ENCODE measurements at places on chromosomes 2 and 18.
A peak's percentile ranks its signal among the peaks of the same experiment; 100 is the strongest.

- DNase-seq, result no peak
Measured at GRCh38 chr2:173982918-173983317, 17.7 kb upstream of the SP3 start.

DNA sequence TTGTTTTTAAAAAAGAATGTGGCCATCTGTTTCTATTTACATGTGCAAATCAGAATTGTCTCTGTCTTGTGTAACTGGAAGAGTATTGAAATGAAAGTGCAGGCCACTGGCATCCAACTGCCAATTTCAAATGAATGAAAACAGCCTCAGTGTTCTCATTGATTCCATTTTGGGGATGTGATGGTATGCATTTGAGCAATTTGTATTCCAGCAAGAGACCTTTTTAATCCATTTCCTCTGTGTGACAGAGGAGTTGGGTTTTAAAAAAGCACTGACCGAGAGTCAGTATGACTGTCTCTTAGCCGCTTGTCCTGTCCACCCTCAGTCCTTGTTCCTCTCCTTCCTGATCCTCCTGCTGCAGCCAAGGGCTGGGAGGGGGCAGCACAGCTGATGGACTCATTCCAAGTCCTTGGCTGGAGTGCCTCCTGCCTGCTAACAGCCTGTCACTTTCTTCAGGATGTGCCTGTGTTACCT, 50.0 kb downstream of the ASAP2 start:
- DNase-seq, result no peak

- DNase-seq, result no peak
Measured at GRCh38 chr2:231391981-231392380, 3.5 kb upstream of the B3GNT7 start.

- DNase-seq, result no peak
Measured at GRCh38 chr2:18998491-18998890, 359.9 kb downstream of the OSR1 start.

- no peak for DNase-seq
Measured at GRCh38 chr2:191200910-191201309, 44.3 kb upstream of the MYO1B start.

DNA sequence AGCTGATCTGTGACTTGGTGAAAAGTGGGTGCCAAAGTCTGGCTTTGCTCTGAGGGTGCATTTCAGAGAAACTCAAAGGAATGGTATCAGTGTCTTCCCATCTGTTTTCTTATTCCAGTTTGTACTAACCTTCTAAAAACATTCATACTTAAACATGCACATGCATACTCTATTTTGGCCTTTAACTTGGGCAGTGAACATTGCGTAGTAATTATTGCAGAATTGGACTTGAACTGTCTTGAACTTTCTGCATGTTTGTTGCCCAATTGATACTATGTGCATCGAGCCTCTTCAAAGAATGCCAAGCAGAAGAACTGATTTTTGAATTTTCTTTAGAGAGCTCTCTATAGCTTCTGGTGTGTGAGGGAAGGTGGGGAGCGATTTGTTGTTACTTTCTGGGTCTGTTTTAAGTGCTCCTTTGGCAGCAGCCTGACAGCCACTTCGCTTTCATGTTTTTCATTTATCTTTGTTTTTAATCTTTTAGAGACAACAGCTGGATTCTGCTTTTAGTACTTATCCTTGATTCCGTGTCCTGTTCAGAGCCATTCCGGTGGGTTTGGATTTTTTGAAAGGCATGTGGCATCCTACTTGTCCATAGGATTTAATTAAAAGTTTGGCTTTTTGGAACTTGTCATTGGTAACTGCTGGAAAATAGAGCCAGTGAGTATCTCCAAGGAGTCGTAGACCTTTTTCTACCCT, 159.2 kb downstream of the RAPGEF4 start:
- DNase-seq, result no peak

- DNase-seq, result no peak
Measured at GRCh38 chr2:98903767-98904485, 32.1 kb downstream of the CRACDL start.

DNA sequence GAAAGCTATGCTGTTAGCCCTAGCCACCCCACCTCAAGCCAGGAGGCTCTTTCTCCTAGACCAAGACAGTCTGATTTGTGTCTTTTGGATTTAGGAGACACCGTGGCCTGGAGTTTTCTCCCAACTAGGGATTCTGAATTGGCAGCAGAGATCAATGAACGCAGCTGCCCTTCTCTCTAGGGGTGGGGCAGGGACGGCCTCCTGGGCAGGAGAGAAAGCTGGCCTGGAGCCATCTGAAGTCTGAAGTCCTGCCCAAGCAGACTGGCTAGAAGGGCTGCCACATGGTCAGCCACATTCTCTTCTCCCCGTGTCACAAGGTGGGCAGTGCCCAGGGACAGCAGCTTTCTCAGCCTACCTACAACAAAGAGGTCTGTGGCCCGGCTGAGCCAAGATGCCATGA, 45.1 kb downstream of the PIEZO2 start:
- no peak for DNase-seq

DNA sequence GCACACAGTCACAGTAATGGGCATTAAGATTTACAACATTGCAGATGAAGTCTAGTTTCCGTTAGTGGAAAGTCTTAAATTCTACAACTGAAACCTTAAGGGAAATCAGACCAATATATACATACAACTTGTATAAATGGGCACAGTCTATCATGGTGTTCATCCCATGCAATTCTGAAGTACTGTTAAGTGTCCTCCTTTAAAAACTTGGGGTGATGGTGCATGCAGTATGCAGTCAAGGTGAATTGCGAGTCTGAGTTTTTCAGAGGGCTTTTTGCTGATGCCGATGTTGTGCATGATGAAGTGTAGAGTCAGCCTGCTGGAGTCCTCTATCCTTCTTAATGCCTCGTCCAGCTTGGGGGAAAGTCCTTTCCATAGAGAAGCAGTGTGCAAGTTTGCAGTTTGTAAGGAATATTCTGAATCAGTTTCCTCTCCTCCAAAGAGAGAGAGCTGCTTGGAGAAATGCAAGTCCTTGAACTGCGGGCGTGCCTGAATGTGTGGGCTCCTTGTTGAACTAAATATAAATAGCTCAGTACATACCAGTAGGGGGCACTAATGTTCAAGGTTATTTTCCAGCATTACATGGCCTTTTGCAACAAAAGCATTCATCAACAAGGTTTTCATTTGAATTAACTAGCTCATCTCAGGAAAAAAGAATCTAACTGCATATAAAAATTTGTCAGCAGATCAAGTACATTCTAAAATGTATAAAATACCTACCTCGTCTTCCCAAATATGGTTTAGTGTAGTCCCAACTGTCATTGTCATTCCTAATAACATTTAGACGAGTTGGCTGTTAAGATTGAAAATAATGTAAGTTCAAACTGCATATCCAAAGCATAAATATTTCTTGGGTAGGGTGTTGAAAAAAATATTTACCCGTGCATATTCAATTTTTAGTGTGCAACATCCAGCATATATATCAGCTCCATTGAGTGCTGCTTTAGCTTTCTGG, 21.3 kb downstream of the HNRNPLL start:
- DNase-seq, result peak; percentile 80

DNA sequence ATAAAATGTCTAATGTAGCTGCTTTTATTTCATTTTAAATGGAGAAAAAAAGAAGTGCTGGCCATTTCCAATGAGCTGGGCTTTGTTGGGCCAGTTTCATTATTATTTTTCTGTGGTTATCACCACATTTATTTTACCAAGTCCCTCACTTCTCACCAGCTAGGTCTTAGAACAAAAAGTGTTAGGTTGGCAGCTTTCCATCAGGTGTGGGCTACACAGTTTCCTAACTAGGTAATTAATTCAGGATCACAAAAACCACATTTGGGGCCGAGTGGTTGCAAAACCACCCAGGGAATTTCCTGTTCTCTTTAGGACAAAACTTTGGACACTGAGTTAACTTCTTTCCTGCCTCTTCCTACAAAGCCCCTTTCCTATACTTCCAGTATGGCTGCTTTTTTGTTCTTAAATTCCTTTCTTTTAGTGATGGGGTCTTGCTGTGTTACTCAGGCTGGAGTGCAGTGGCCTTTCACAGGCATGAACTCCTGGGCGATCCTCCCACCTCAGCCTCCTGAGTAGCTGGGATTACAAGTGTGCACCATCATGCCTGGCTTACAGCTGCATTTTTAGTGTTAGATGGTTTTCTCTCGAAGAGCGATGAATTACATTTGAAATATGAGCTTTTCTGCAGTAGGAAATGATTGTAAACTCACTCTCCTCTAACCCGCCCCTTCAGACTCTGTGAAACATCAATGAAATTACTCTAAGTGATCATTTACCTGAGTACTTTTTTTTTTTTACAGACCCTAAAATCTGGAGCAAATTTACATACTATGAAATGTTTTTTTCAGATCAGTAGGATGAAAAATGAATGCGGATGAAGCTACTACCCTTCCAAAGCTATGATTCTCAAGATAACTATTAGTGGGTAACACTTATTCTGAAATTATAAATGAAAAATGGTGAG, 2.6 kb upstream of the ZFP36L2 start:
- DNase-seq, result no peak

- DNase-seq, result no peak
Measured at GRCh38 chr18:52216666-52217065, 123.3 kb upstream of the DCC start.

GRCh38 chr2:67667054-67667908, 270.1 kb downstream of the ETAA1 start:
- DNase-seq, result no peak

GRCh38 chr18:63848159-63848558, 39.3 kb upstream of the SERPINB2 start:
- DNase-seq, result peak; percentile 60

DNA sequence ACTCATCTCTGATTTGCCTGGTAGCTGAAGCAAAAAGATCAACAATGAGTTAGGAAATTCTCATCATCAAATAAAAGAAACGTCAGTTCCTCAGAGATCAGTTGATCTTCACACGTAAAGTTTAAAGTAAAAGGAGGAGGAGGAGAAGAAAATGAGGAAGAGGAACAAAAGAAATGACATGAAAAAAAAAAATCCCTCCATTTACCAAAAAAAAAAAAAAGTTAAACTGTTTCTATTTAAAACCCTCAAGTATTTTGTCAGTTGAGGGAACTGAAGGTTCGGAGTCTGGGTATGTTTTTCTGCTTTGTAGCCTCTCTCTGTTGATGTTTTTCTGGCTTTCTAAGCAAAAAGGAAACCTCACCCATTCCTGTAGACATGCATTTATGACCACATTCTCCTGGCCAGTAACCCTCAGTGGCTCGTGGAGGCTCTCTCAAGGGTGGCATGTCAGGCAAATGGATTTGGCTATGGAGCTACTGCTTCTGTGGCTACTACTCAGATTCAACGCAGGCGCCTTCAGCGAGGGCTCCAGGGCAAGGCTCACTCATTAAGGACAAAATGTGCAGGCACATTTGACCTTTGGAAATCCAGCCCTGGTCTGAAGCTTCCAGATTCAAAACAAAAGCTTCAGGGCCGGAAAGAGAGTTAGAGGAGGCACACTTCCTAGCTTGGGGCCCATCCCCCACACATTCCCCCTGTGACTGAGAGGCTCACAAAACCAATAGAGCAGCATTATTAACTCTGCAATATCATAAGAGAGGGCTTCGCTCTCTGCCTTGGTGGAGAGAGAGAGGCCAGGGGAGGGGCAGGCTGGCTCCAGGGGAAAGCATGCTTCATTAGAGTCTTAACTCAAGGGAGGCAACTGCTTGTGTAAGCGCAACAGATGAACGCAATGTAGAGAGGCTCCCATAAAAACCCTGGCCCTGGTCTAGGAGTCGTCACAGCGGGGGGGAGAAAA, 22.3 kb downstream of the KLF7 start:
- peak; percentile 76 for DNase-seq

DNA sequence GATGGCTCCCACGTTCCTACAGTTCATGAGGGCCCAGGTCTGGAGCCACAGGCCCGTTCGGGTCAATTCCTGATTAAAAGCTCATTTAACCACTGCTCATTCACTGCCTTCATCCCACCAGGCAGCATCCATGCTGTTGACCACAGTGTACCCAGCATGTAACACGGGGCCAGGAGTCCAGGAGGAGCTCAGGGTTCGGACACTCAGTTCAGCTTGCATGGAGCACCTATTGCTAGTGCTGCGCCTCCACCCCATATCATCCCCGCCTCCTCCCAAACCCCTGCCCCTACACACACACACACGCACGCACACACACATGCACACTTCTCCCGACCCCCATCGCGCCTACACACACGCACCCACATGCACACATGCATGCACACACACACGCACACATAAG, 72.9 kb upstream of the SNTG2 start:
- DNase-seq, result no peak

DNA sequence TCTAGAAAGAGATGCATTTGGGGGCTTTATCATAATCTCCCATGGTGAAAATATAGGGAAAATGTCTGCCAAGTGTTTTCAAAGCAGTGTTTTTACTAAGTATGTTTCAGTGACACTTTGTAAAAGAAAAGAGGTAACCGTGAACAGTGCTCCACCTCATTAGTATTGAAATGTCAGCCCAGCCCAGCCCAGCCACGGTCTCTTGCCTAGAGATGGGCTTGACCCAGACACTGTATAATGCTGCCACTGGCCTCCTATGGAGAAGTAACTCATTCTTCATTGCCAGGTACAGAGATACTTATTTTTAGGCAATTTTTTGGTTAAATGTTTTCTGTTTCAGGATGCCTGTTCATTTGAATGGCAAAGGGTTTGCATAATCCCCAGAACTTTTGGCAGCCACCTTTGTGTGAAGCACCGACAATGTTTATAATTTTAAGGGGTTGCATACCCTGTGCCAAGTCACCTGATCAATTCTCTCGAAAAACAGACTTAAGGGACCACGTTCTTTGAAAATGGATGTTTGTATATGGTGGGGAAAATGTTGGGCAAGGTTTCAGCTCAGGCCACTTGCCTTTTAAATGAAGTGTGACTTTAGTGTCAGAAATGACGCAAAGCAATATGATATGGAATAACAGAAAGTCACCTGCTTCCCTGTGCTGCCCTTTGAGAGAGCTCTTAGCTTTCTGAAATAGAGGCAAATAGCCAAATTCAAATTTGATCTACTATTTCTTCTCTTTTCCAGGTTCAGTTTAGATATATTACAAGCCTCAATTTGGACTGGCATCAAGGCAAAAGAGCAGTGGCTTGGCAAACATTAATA, 314.5 kb upstream of the RGPD4 start:
- DNase-seq, result no peak

- no peak for DNase-seq
Measured at GRCh38 chr2:83462881-83463280, 996.2 kb downstream of the SUCLG1 start.

DNA sequence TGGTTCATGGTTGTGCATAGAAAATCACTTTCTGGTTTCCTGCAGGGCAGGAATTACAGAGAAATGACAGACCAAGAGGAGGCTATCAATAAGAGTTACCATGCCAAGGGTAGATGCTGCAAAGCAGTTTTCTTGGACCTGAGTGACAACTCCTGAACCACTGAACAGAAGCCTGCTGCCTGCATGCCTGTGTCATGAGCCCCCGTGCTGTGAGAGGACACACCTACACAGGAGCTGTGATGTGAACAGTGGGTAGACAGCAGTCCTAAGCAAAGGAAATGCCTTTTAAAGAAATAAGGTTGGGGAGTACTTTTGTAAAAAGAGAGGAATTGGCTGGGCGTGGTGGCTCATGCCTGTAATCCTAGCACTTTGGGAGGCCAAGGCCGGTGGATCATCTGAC, 54.2 kb upstream of the CREB1 start:
- DNase-seq, result no peak

All from left kidney (tissue), 8 donors.